GM23338 (cell line): ENCODE measurements at places on chromosomes 2 and 18.

DNA sequence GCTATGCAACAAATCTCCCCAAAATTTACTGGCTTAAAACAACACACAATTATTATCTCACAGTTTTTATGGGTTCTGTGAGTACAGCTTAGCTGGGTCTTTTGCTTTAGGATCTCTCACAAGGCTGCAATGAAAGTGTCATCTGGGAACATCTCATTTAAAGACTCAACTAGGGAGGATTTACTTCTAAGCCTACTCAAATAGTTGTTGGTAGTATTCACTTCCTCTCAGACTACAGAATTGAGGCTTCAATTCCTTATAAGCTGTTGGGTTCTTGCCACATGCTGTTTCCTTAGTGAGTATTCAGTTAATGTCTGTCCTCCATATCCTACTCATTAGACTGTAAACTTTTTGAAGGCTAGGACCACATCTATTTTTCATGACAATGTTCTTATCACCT lies 72.3 kb downstream of the MDH1 start:
- DNase-seq = no peak

- DNase-seq = no peak
Observed at GRCh38 chr2:10452312-10452711, 4.2 kb upstream of the ODC1 start.

GRCh38 chr2:222782201-222782730 lies 78.6 kb upstream of the ACSL3 start:
- no peak for DNase-seq

- no peak for DNase-seq
Observed at GRCh38 chr2:141534666-141535362, 596.0 kb downstream of the LRP1B start.

GRCh38 chr18:5415031-5415430 lies 119.5 kb upstream of the ZBTB14 start:
- DNase-seq = no peak

- DNase-seq = no peak
Observed at GRCh38 chr2:24247164-24247563, 72.3 kb downstream of the FAM228A start.

- no peak for DNase-seq
Observed at GRCh38 chr2:189506514-189506976, 65.3 kb downstream of the WDR75 start.

DNA sequence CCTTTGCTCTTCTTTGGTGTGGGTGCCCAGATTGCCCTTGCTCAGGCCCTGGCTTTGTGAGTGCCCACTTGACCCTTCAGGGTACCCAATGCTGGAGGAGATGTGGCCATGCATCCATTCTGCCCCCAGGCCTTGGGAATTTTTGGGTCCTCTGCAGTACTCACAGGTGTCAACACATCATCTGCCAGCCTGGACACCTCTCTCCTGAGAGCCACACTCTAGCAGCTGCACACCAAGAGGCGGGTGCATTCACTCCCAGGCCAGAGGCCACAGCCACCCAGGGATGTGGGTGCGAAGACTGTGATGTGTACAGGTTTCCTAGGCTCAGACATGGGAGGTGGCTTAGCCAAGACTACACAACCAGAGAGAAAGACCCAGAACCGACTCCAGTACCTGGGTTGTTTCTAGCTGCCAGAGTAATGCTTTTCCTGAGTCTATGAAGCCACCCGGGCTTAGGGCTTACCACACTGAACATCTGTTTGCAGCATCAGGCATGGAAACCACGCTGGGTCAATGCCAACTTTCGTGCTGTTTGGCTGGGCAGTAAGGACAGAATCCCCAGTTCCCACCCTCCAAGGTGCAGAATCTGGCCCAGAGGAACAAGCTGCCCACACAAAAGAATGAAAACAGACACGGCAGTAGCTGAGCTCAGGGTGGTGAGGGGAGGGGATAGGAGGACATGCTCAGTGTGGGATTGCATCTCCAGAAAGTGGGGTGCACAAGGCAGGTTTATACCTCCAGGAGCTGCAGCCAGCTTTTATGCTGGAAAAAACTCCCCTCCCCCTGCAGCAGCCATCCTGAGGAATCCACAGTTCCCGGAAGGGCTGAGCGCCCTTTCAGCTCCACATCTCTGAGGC lies 40.1 kb downstream of the KCNF1 start:
- DNase-seq = no peak

DNA sequence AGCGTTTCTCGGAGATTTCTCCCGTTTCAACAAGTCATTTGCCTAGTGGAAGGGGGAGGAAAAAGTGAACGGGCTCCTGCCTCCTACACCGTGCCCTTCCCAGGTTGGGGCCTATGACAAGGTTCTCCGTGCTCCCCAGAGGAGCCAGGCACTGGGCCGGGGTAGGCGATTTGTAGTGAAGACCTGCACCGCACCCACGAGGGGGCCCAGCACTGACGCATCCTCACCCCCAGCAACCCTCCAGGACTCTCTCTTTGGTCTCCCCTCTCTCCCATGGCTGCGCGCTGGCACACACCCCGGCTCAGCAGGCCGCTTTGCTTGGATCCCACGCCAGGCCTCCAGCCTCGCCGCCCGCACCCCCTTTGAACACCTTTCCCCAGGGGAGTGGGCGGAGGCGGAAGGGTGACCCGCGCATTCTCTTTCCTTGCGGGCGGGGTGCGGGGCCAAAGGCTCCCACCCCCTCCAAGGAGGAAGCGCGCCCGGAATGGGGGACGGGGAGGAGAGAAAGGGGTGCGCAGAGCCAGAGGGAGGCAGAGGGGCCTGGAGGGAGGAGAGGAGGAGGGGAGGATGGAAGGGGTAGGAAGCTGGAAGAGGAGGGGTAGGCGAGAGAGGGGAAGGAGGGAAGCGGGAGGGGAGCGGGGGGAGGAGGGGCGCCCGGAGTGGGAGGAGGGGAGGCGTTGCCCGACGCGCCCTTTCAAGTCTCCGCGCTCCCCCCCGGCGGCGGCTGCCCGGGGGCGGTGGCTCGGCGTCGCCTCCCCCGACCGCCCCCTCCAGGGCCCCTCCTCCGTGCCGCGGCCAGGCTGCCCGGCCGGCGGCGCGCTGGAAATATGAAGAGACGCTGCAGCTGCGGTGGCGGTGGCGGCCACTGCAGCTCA lies at the start of gene APCDD1:
APCDD1 (plus strand) TSS at position 830 of the 875 bp plus-strand sequence. CDS start 347 bp downstream, outside the sequence.
- peak; percentile 73 for DNase-seq

- DNase-seq = no peak
Observed at GRCh38 chr2:150513647-150514046, 26.2 kb upstream of the RND3 start.

GRCh38 chr2:165648801-165649200 lies 145.2 kb downstream of the GALNT3 start:
- no peak for DNase-seq

GRCh38 chr2:95021023-95021416 lies 4.5 kb upstream of the MAL start:
- no peak for DNase-seq

DNA sequence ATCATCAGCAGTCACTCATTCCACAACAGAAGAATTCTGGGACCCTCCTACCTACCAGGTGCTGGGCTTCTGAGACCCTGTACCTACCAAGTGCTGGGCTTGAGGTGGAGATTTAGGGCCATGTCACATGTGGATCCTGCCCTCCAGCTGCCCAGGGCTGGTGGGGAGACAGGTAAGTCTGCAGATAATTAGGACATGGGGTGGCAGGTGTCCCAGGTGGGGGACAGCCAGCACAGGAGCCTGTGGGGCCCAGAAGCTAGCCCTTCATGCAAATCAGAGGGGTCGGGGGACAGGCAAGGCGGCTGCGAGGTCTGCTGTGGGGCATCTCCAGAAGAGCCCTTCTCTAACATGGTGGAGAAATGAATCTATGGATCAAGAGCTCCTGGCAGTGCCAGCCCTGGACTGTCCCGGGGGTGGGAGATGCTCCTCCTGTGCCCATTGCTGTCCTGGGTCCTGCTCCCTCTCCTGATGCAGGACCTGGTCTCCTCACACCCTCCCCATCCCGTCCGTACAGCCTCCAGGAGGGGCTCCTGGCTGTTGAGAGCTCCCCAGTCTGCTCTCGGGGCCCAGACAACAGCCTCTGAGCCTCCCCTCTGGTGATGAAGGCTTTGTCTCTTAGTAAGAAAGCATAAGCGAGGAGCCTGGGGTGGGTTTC lies 106.3 kb upstream of the GLI2 start:
- DNase-seq = no peak

DNA sequence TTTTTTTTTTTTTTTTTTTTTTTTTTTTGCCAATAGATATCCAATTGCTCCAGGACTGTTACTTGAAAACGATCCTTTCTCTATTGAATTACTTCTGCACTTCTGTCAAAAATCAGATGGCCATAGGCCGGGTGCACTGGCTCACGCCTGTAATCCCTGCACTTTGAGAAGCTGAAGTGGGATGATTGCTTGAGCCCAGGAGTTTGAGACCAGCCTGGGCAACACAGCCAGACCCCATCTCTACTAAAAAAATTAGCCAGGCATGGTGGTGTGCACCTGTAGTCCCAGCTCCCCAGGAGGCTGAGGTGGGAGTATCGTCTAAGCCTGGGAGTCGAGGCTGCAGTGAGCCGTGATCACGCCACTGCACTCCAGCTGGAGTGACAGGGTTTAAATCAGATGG lies 4.3 kb upstream of the CHCHD5 start:
- no peak for DNase-seq

GRCh38 chr2:111190816-111191540 lies 70.3 kb downstream of the BCL2L11 start:
- DNase-seq = no peak

DNA sequence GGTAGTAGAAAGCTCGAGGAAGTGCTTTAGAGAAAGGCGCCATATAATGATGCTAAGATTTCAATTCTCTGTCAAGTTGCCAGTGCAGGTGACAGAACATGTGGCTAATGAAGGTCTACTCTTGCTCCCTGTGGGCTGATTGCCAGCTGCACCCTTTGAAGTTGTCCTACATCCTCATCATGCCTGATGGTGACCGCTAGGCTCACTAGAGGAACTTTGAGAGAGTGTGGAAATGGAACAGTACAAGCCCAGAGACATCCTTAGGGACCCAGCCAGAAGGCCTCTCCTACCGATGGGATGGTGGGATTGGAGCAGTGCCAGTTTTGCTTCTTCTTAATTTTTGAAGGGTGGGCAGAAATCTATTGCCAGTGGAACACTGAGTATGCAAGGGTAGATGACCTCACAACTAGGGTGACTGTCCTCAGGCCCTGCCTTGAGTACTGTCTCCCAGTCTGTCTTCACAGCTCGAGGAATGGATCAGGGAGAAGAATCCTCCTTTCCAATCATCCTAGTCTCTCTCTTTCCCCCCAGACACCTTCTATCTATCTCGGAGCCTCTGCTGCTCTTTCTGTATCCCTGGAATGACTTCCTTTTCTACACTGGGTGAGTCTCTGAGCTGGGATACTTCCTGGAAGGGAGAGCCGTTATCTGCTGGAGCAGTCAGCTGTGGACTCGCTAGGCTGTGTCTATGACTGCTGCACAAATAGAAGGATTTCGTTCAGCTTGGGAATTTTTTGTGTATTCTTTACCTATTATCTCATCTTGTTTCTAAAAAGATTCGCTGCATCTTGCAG lies 33.5 kb downstream of the LGALSL start:
- no peak for DNase-seq

- no peak for DNase-seq
Observed at GRCh38 chr2:60500861-60501260, 52.6 kb downstream of the BCL11A start.

DNA sequence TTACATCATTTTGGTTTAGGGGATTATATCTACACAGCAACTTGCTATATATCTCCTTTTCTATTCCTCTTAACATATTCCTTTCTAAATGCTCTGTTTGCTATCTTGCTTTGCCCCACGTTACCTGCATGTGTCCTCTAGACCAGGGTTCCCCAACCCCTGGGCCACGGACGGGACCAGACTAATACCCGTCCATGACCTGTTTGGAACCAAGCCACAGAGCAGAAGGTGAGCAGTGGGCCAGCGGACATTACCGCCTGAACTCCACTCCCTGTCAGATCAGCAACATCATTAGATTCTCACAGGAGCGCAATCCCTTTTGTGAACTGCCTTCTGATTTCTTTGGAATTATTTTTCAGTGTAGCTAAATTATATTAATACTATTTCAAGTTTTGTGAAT lies 66.7 kb downstream of the KCMF1 start:
- DNase-seq = no peak

GRCh38 chr18:74870950-74871349 lies 273.3 kb downstream of the ZNF407 start:
- DNase-seq = no peak

DNA sequence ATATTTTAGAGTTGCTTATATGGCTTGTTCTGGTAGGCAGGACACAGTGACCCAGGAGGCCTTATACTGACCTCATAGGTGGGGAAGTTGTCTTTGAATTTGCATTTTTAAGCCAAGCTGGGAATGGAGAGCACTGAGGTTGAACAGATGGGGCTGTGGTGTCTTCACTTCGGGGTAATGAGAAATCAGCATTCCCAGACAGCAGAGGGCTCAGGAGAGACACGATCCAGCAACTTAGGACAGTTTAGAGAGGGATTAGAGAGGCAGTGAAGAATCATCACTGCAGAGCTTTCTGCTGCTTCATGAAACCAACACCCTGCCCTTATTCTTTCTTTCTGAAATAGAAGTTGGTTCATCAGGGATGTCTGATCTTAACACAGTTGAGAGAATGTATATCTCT lies 202.4 kb downstream of the TDRD15 start:
- no peak for DNase-seq
